ENCODE measurements at places on chromosomes 5 and 9.
A peak's percentile ranks its signal among the peaks of the same experiment; 100 is the strongest.

DNA sequence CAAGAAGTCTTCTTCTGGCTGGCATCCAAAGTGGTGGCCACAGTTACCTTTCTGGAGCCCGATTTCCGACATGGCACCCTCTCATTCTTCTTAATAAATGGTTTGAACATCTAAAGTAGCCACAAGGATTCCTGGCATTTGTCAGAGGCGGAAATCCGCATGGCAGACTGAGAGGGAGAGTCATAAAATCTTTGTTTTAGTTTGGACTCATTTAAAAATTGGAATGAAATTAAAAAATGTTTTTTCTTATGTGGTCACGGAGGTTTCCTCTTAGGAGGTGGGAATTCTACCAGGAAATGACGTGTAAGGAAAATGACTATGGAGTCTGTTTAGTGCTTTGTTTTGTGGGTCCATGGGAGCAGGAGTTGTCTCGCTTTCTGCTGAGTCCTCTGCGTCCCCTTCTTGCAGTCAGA is 133.0 kb upstream of the PTCH1 start:
- DNase-seq = no peak

- DNase-seq = no peak
Observed at GRCh38 chr9:29875547-29875946, 2302.3 kb upstream of the C9orf72 start.

- DNase-seq = no peak
Observed at GRCh38 chr5:9895302-9895645, 265.1 kb upstream of the TAS2R1 start.

GRCh38 chr9:974996-975739 is 1.3 kb upstream of the DMRT3 start:
- no peak for DNase-seq

DNA sequence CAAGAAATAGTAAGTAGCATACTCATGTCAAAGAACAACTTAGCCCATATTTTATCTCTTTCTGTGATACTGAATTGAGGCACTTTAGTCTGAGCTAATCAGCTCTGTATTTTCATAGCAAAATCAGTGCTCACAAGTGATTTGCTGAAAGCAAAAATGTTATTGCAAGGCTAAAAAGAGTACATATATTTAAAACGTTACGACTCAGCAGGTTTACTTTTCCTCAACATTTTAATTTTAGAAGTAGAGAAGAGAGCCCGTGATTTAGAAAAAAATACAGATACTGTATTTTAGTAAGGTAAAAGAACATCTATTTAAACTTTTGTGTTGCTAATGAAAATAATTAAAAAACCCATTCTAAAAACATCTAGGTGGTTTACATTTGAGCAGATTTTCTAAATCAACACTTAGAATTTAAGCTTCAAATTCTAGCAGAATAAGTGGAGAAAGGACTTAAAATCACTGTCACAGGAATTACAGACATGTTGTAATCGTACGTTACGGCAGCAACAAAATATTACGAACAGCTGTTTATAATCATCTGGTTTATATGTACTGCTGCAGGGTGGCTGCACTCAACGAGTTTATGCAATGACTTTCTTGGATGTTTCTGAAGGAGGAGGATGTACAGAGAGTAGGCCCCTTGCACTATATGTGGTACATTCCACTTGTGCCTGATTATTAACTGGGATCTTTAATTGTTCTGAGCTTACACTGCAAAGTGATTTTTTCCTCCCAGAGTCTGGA is 20.1 kb downstream of the SREK1 start:
- DNase-seq = no peak

DNA sequence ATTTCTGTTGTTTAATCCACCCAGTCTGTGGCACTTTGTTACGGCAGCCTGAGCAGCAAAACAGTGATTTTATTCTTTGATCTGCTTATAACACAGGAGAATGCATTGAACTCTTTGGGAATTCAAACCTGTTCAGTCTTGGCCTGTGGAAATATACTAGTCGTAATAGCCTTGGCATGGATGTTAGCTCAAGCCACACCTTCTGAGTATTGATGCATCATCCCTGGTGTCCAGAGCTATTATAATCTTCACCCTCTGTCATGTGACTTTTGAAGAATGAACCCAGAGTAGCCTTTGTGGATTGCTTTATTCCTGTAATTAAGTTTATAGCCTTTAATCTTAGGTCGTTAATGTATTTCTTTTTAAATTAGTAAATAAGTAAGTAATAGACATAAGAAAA is 50.8 kb upstream of the TEX48 start:
- no peak for DNase-seq

DNA sequence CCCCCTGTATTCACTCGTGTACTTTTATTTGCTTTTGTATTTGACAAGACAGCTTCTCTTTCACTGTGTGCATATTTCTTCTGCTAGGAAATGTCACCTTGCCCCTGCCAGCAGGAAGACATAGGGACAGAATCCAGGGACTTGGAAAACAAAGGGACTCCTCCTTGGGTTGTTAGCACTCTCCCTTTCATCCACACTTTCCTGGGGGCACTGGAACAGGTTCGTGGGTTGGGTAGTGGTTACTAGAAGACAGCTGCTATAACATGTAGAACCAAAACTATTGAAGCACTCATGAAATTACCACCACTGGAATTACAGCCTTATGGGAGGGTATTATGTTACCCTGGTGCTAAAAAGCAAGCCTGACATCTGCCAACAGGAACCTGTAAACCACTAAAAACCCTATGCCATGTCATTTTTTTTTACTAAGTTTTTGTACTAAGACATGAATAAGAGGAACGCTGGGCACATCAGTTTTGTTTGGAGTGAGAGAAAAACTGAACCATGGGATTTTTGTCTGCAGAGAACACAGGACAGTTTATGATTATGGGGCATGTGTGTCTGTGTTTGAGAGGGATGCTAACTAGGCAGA is 4.7 kb upstream of the CCL28 start:
- DNase-seq = no peak

DNA sequence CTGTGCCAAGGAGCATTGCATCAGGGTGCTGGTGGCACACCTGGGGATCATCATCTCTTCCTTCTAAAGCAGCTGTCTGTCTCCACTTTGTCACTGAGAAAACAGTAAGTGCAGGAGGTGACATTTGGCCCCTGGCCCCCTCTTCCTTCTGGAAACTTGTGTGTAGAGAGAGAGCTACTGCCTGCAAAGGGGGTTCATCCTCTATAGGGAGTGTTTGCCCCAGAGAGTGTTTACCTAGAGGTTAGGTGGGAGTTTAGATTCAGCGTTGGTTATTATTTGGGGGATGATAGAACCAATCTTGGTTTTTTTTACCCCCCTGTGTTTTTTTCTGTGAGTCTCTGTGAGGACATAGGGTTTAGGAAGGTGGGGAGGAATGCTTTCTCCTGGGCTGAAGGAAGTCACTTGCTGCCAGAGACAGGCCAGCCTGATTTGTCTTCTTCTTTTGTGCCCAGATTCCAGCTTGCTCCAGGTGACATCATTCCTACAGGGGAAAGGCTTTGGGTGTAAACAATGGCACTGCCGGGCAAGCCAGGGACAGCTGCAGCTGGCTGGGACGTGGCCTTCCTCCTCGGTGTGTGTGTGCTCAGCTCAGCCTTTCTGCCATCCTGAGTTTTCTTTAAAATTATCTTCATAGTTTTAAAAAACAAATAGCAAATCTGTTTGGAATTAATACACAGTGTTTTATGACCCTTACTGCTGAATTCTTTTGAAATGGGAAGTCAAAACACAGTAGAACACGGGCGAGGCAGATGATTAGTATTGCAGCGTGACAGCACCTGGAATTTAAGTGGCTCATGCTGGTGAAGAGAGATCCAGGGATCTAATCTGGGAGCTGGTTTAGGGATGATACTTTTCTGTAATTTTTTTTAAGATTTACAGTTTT is 24.5 kb downstream of the PRRC2B start:
- no peak for DNase-seq

GRCh38 chr5:175542232-175542965 is 64.0 kb downstream of the SFXN1 start:
- no peak for DNase-seq

GRCh38 chr5:44809956-44810420 is 1.2 kb downstream of the MRPS30 start:
- no peak for DNase-seq

DNA sequence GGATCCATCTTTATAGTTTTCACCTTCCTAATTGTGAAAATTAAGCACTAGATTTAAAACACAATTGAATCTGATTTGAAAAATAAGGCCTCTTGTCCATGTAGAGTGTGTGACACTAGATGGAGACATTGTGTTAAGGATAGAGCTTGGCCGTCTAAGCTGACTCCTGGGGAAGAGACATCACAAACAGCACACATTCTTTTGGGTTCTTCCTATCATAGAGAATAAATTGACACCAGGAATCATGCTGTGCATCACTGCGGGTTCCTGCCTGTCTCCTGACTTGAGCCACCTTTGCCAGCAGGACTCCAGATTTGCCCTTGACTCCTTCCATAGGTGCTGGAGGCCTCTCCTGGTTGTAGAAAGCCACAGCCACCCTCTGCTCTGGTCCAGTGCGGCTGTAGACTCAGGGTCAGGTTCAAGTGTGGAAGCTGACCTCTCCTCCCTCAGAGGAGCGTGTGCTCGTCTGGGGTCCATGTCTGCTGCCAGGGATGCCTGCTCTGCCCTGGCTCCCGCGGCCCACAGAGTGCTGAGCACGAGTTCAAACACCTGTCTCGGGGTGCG is 11.2 kb downstream of the ROPN1L start:
- DNase-seq = peak; percentile 48

GRCh38 chr9:129206905-129207304 is 28.8 kb upstream of the IER5L start:
- no peak for DNase-seq

DNA sequence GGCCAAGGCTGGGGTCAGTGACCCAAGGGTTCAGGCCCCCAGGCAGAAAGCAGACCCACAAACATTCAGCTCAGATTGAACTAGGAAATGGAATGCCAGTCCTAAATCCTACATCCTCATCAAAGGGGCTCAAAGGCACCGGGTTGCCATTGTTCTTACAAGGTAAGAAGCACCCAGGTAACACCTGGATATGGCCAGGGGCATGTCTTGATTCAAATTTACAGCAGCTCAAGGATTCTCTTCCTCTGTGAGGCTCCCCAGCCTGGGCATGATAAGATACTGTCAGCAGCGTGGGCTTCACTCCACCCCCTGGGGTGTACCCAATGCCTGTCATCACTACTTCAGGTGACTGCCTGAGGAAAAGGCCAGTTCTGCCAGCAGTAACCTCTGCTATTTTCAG is 92.1 kb upstream of the FSTL4 start:
- no peak for DNase-seq

GRCh38 chr5:56565644-56566043 is 249.7 kb upstream of the MAP3K1 start:
- DNase-seq = no peak

DNA sequence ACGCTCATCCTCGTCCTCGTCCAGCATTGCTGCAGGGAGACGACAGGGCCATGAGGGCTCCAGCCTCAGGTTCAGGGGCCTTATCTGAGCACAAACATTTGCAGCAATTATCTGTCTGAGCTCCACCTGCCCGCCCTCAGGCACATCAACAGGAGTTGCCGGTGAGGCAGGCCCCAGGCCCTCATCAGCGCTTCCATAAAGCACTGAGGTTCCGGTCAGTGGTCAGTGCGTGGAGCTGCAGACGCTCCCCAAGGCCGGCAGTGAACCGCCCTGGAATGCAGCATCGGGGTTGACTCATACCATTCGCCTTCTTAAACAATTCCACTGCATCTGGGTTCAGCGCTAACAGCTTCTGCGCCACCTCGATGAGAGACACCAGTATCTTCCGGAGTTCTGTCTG is 15.2 kb downstream of the UBAC1 start:
- no peak for DNase-seq

All from retinal pigment epithelial cell (primary cell).